NCI-H1417 (cell line): ENCODE measurements at places on chromosomes 11 and 22.

- DNase-seq = no peak
Measured at GRCh38 chr11:47104261-47104950, 72.3 kb downstream of the ARFGAP2 start.

DNA sequence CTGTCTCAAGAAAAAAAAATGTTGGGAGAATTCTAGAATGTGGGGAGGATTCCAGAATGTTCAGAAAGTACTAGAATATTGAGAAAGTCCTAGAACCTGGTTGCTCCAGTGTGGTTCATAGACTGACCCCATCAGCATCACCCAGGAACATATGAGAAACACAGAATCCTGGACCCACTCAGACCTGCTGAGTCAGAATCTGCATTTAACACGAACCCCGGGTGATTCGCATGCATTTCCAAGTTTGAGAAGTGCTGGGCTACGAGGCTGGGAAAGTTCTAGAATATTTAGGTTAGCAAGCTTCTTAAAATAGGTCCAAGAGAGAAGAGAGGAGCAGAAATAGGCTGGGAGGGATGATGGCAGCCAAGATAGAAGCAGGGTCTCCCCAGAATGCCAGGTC is 6.4 kb downstream of the C1QTNF6 start:
- no peak for DNase-seq

DNA sequence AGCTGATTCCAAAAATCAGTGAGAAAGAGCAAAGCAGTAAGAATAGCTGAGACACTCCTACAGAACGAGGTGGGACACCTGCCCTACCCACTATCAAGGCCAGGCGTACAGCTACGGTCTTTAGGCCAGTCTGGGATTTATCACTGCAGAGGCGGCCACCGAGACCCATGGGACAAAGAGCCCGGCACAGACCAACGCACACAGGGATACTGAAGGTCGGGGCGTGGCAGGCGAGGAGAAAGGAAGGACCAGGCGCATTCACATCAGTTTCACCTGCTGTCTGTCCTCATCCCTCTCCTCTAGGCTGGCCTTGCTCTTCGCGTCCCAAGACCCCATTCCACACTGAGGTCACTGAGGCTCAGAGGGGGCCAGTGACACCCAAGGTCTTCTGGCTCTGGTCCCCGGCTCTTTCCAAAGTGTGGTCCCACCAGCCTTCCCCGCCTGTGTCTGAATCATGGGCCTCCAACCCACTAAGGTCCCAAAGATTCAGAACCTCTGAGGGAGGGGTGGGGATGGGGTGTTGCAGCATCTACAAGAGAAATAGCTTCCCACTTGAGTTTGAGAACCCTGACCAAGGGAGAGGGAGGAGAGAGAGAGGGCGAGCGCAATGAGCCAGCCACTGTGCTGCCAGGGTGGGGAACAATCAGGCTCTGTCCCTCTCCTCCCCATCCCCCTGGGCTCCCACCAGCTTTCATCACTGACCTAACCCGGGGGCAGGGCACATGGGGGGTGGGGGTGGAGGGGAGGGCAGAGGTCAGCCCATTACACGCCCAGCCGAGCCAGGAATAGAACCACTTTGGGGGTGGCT is 7.2 kb upstream of the PICK1 start:
- DNase-seq = no peak

DNA sequence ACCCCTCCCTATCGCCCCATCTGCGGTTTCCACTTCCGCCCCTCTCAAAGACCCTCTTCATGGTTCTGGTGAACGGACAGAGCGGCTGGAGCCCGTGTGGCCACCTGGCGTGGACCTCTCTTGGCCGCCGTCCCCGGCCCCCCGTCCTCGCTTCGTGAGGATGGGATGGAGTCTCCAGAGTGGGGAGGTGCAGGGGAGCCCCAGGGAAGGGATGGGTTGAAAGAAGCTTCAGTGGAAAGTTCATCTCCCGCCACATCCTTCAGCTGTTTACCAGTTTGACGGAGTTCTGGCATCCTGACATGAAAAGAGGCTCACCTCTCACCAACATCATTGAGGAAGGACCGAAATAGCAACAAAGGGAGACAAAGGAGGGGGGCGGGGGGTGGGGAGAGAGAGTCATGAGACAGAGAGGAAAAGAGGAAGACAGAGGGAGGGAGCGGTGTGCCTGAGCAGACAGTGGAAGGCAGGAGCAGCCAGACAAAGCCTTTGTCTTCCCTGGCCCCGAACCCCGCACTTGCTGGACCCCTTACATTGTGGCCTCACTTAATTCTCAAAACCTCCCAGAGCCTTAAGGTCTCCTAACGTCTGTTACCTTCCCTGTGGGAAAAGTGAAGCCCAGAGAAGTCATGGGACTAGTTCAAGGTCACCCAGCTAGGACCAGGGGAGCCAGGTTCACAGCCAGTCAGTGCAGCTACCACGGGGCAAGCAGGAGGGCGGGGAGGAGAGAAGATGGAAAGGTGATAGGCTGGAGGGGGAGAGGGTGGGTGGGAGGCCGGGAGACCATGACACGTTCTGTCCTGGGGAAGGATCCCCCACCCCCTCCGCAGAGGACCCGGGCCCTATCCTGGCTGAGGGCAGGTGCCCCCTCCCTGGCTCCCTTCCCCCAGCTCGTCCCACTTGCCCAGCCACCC is 54.9 kb downstream of the CD6 start:
- no peak for DNase-seq

- peak; percentile 72 for DNase-seq
Measured at GRCh38 chr22:46661221-46661851, 41.1 kb downstream of the GRAMD4 start.

GRCh38 chr11:47616726-47617416 is 22.7 kb upstream of the C1QTNF4 start:
- no peak for DNase-seq

DNA sequence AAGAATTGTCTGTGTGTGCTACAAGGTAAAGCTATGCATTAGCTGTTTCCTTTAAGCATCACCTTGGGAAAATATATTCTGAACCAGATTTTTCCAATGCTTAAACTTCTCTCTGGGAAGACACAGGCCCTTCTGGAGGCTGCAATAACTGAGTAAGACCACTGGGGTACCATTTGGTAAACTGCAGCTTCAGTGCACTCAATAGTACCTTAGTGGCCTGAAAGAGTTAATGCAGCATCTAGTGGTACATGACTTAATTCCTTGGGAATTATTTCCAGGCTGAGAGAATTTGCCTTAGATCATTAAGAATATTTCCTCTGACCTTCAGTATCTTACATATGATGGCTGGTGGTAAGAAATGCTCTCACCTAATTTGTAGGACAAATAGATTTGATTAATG is 727.4 kb downstream of the DLG2 start:
- DNase-seq = no peak

DNA sequence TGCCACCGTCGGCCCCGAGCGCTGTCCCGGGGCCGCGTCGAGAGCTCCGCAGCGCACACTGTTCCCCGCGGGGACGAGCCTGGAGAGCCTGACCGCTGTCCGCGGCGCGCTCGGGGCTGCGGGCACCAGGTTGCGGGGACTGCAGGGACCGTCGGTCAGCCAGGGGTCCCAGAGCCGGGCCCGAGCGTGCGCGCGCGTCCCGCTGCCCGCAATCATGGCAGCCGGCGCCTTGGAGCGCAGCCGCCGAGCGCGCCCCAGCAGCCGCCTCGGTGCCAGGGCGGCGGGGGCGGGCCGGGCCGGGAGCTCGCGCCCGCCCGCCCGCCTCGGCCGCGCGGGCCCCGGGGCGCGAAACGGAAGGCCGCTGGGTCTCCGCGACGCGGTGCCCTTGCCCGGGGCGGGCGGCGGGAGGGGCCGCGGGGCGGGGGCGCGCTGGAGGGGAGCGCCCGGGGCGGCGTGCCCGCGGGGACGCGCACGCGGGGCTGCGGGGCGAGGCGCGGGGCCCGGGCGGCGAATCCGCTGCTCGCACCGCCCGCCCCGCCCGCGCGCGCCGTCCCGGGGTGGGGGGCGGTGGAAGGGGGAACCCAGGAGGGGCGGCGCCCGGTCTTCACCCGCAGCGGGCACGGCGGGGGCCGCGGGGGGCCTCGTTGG is 79.4 kb upstream of the PPARA start:
- DNase-seq = no peak

GRCh38 chr11:21364866-21365624 is 695.7 kb downstream of the NELL1 start:
- no peak for DNase-seq

DNA sequence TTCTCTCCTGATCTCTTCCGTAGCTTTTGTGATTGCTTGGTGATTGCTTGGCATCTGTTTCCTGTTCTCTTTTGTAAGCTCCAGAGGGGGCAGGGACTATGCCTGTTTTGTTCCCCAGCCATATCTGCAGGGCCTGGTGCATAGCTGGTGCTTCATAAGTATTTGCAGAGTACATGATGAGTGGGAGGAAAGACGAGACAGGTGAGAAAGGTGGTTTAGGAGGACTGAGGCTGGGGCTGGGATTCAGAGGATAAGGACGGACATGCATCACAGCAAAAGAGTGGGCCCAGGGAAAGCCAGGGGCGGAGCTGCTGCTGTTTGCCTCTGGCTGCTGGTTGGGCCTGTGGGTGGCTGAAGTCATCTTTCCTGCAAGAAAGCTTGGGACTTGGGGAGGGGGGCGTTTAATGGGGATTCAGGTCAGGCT is 62.4 kb downstream of the DSCAML1 start:
- peak; percentile 89 for DNase-seq

GRCh38 chr22:38554281-38554680 is 15.7 kb downstream of the DMC1 start:
- DNase-seq = no peak

- DNase-seq = peak; percentile 87
Measured at GRCh38 chr22:43128928-43129424, 14.2 kb downstream of the MCAT start.

DNA sequence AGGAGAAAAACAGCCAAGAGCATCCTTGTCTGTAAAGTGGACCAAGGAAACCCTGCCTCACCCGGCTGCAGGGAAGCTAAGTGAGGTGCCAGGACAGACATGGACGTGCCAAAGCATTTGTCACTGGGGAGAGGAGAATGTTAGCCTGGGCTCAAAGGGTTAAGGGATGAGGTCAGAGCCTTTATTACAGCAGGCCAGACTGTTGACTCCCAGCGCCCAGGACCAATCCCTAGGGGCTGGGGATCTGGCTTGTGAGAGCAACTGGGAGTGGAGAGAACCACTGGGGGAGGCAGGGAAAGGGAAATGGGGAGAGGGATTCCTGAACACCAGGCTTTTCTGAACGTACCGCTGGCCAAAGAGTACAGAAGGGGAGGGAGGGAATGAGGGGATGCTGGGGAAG is 2.6 kb downstream of the CHRM1 start:
- no peak for DNase-seq

DNA sequence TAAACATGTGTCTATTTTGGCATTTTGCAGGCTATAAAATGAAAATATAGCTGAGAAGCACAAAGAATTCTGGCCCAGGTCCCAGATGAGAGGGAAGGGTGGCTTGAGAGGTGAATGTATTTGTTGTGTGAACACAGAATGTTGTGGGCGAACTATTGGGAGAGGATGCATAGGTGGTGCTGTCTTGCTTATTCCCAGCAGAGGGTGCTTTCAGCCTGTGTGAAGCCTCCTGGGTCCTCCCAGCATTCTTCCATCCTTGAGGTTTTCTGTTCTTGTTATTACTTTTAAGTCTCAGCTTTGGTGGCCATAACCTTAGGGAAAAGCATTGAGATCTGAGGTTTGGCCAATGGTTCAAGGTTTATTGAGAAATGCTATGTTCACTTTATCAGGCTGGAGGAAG is 108.7 kb upstream of the SNX19 start:
- DNase-seq = peak; percentile 40

- no peak for DNase-seq
Measured at GRCh38 chr22:27835446-27835845, 33.9 kb upstream of the MN1 start.

GRCh38 chr22:30314915-30315314 is 11.8 kb downstream of the TBC1D10A start:
- DNase-seq = no peak

DNA sequence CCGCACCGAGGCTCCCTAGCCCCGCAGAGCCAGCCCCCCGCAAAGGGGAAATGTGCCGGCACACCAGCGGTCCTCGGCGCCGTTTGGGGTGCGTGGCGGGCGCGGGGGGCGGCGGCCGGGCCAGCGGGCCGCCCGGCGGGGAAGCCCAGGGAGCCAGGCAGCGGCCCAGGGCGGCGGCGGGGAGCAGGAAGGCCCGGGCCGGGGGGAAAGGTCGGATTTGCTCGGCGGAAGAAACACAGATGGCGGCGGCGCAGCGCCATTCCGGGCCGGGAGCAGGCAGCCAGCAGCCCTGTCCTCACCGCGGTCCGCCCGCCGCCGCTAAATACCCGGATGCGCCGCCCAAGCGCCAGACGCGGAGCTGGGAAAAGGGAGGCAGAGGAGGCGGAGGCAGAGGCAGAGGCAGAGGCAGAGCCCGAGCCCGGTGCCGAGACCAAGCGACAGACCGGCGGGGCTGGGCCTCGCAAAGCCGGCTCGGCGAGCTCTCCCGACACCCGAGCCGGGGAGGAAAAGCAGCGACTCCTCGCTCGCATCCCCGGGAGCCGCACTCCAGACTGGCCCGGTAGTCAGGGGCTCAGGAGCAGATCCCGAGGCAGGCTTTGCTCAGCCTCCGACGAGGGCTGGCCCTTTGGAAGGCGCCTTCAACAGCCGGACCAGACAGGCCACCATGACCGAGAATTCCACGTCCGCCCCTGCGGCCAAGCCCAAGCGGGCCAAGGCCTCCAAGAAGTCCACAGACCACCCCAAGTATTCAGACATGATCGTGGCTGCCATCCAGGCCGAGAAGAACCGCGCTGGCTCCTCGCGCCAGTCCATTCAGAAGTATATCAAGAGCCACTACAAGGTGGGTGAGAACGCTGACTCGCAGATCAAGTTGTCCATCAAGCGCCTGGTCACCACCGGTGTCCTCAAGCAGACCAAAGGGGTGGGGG is 2.6 kb upstream of the GCAT start:
- peak; percentile 75 for DNase-seq

- DNase-seq = no peak
Measured at GRCh38 chr11:2390091-2390724, 10.3 kb upstream of the TSSC4 start.

DNA sequence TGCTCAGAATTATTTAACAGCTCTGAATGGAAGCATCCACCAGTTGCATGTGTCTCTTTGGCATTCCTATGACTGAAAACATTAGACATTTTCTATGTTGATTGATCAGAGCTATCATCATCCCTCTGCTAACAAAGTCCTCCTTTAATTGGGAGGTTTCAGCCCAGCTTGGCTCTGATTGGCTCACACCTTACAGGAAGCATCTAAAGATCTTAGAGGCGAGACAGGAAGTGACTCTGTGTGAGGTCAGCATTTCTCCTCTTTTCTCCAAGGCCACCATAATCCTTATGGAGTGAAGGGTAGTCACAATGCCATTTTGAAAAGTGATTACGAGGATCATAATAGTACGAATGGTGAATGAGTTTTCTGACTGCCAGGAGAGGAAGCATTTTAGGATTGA is 260.8 kb downstream of the MIAT start:
- DNase-seq = no peak

DNA sequence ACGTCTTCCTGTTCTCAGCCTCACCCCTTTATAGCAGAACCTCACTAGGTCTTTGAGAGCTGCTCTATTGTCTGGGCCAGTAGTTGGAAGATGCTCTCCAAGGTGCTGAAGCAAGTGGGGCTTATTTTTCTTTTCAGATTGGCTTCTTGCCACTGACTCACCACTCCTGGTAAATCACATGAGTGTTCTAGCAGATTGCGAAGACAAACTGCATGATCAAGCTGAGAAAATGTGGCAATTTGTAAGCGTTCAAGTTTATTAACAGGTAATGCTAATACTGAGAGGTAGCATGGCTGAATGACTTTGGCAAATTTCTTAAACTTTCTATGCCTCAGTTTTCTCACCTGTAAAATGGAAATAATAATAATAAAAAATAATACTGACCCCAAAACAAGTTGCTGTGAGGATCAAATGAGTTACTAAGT is 59.2 kb downstream of the CACNG2 start:
- no peak for DNase-seq
